ENCODE measurements at places on chromosomes 7 and 10. TPM values are rescaled to one million over a fixed set of nuclear protein-coding genes. Genes with fewer than 3 reads are reported as not detected.

- no peaks in the 10 kb centered on the region for H3K36me3 ChIP-seq
- peaks cover 10% of the 10 kb centered on the region for H3K4me1 ChIP-seq
- DNase-seq: no peak
- H3K27ac ChIP-seq: no peak overlapping the region
These were observed 10.9 kb downstream of the PDZD8 start for GRCh38 chr10:117364110-117364960.

DNA sequence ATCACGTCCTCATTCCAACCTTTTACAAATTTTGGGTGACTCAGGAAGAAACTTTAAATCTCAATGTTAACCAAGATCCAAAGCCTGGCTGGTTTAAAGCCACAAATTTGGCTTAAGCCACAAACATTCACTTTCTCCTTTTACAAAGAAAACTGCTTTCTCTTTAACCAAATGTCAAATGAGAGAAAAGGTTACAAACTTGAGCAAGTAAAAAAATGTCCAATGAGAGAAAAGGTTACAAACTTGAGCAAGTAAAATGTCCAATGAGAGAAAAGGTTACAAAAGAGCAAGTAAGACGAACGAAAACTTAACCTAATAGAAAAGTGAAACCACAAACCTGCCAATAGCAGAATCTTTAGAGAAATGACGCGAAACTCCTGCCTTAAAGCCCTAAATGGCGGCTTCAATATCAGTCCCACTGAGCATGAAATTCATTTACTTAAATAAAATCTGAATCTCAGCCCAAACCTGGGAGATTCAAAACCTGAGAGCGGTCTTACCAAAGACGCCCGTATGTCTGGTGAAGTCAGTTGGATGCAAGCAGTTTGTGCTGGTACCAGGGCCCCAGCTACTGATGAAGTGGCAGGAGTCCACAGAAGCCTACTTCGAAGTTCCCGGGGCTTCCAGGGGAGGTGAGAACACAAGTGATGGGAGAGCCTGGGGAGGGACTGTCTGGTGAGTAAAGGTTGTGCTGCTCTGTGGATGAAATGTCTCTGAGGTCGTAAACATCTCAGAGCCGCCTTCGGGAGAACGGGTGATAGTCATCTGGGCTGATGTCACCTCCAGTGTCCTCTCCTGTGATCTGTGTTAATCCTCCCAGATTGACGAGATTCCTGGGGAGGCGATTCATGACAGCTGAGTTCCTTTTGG is 74.6 kb downstream of the PAXIP1 start:
- H3K27ac ChIP-seq: peak overlapping the region; percentile 90
- H3K4me3 ChIP-seq: peak overlapping the region; percentile 50
- peaks cover 6% of the 10 kb centered on the region for H3K36me3 ChIP-seq

Gene CFAP46
- total RNA-seq: not detected

- DNase-seq: no peak
- no peaks in the 10 kb centered on the region for H3K27me3 ChIP-seq
- H3K4me3 ChIP-seq: no peak overlapping the region
These were observed 26.0 kb downstream of the AGK start for GRCh38 chr7:141577043-141577839.

Gene HOXA5
- 12.0 TPM for total RNA-seq

Gene FAM25G
- not detected for total RNA-seq

DNA sequence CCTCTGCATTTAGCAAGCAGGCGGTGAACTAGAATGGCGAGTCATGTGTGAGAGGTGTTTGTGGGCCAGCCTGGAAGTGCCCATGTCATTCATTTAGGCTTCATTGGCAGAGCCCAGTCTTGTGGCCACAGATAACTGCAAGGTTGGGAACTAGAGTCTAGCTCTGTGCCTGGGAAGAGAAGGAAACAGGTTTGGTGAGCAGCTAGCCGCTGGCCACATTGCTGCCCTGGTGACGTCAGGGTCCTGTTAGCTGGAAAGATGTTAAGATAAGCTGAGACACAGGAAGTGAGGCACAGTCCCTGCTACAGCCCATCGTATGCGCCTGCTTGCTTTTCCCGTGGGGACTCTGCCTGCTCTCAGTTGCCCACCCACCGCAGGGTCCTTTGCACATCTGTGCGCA is 185.5 kb downstream of the CAMK1D start:
- no peak for DNase-seq
- no peak overlapping the region for H3K4me3 ChIP-seq
- H3K27ac ChIP-seq: no peak overlapping the region
- no peaks in the 10 kb centered on the region for H3K36me3 ChIP-seq
- H3K27me3 ChIP-seq: no peaks in the 10 kb centered on the region
- H3K4me1 ChIP-seq: peaks cover 22% of the 10 kb centered on the region

Gene EPHB4
- 34.3 TPM for total RNA-seq

DNA sequence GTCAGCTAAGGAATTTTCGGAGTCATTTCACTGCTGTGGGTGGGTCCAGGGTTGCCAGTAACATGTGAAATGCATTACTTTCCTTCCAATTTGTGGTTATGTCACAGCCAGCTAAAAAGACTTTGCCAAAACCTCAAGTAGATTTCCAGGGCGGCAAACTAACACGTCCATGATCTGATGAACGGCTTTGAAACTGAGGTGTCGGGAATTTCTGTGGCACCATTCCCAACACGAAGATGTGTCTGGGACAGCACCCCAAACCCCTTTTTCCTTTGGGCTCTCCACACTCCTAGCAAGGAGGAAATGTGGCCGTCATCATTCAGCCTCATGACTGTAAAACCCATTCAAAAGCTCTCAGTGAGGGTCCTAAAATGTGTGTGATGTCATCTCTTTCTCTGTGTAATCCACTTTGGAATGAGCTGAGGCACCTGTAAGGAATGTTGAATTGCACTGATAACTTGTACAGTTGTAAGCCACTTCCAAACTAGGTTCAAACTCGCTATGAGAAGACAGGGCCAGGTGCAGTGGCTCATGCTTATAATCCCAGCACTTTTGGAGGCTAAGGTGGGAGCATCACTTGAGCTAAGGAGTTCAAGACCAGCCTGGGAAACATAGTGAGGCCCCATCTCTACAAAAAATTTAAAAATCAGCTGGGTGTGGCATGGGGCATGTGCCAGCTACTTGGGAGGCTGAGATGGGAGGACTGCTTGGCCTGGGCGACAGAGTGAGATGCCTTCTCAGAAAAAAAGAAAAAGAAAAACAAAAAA is 146.1 kb upstream of the FRMD4A start:
- DNase-seq: no peak
- no peaks in the 10 kb centered on the region for H3K27me3 ChIP-seq
- H3K4me3 ChIP-seq: no peak overlapping the region
- H3K36me3 ChIP-seq: no peaks in the 10 kb centered on the region
- H3K4me1 ChIP-seq: no peaks in the 10 kb centered on the region

DNA sequence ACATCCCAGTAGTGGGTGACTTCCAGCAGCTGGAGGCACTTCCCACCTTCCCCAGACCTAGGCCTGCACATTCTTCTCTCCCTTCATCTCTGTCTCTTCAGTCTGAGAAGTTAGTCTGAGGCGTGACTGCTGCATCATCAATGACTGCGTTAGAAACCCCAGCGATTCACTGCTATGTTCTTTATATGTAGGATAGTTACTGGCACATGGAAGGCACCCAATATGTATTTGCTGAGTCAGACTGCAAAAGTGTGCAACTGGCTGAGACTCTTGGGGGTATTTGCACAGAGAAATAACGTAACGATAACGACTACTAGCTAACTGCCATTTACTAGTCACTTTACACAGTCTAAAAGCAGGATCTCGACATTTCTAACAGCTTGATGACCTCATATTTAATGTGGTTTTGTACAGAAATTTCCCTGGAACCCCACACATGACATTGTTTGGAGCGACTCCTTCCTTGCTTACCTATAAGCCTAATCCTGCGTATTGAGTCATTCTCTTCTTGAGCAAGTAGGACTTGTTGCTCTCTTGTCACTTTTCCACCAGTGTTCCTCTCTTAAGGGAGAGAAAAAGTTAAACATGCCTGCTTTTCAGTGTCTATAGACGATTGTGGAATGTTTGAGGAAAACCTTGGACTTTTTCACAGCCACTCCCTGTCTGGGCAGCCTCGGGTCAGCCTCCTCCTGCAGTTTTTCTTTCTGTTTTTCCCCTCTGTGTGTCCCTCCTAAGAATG is 45.5 kb downstream of the THNSL1 start:
- no peak overlapping the region for H3K4me3 ChIP-seq
- H3K36me3 ChIP-seq: no peaks in the 10 kb centered on the region
- no peaks in the 10 kb centered on the region for H3K4me1 ChIP-seq
- DNase-seq: no peak
- no peaks in the 10 kb centered on the region for H3K27me3 ChIP-seq

DNA sequence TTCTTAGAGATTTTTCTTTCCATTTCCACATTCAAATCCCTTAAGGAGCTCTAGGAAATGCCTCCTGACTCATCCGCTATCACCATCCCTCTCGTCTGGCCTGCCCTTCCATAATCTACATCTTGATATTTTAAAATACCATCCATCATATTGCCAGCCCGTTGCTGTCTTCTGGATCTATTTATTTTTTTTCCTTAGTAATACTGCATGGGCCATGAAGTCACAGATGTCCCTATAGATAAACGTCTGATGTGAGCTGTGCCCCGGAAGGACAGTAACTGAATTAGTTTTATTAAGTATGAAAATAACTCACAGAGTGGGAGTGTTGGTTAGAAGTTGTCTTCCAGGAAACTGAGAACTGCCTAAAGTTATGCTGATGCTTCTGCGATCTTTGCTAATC is 76.2 kb downstream of the KLF6 start:
- H3K36me3 ChIP-seq: no peaks in the 10 kb centered on the region
- no peak overlapping the region for H3K4me3 ChIP-seq
- no peaks in the 10 kb centered on the region for H3K27me3 ChIP-seq
- DNase-seq: no peak

Measured in tibial nerve (tissue), 4 donors.